ENCODE measurements at places on chromosomes 16 and 17.
A peak's percentile ranks its signal among the peaks of the same experiment; 100 is the strongest.

DNA sequence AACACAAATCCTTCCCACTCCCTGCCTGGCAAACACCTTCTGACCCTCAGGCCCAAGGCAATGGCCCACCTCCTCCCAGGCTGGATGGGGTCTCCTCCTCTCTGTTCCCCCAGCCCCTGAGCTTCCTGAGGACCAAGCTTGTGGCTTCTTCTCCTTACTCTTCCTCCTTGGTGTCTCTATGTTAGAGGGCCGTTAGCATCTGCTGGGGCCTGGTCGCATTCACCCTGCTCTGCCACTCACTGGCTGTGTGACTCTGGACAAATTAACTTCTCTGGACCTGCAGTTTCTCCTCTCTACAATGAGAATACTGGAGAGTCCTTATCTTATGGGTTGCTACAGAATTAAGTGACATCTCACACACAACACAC is 725 bp upstream of the MT2A start:
- no peak for DNase-seq

GRCh38 chr16:26334218-26335111 is 642.7 kb downstream of the HS3ST4 start:
- DNase-seq = no peak

DNA sequence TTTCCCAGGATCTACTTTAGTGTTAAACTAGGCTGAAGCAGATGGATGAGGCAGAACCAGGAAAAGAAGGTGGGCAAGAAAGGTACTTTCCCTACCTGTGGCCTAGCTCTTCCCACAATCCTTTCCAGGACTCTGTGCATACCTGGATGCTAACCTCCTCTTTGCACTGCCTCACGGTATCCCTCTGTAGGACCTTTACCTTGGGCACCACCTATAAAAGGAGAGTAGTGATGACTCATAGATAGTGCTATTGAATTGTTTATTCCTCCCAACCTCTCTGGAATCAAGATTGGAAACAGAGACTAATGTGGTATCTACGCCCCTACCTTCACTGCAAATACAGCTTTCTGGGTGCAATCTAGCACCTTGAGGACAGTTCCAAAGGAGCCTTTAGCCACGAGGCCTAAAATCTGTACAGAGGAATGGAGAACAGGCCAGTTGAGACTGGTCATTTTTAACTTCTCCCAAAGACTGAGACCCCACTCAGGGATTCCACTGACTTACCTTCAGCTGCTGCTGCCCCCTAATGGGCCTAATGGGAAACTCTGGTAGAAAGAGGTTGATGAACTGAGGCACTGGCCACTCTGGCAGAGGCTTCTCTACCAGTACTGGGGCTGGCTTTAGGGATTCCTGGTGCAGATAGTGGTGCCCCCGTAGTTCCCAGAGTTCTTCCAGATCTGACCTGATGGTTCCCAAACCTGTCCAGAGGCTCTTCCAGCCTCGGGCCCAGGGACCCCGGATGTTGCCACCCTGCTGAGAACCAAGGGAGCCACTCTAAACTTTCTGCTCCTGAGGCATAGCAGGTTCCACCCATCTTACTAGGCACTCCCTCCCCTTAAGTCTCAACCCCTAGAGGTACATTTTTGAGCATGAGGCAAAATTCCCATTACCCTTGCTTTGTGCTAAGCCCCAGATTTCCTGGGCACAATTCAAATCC is 781 bp downstream of the RSKR start:
- peak; percentile 58 for DNase-seq

GRCh38 chr17:74387365-74388218 is 20.3 kb downstream of the GPR142 start:
- DNase-seq = no peak

DNA sequence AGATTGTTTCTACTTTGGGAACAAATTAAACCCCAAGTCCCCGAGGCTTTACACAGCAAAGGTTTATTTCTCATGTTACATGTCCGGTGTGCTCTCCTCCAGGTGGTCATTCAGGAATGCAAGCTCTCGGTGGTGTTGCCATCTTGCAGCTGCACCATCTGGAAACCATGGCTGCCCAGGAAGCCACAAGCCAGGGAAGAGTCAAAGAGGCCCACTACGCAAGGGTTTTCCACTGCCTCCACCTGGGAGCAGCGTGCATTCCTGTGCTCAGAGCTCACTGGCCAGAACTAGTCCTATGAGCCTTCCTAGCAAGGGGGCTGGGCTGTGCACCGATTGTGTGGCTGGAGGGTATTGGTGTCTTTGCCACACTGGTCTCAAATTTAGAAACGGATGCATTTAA is 128.8 kb upstream of the FOXF1 start:
- no peak for DNase-seq

- DNase-seq = no peak
These were observed 34.2 kb downstream of the BAIAP2 start for GRCh38 chr17:81069135-81069645.

GRCh38 chr17:21464611-21465021 is 88.5 kb downstream of the KCNJ12 start:
- DNase-seq = no peak

- DNase-seq = no peak
These were observed 21.9 kb upstream of the CACNG1 start for GRCh38 chr17:67022451-67022810.

GRCh38 chr17:73194514-73195222 is 1.8 kb downstream of the COG1 start:
- no peak for DNase-seq

DNA sequence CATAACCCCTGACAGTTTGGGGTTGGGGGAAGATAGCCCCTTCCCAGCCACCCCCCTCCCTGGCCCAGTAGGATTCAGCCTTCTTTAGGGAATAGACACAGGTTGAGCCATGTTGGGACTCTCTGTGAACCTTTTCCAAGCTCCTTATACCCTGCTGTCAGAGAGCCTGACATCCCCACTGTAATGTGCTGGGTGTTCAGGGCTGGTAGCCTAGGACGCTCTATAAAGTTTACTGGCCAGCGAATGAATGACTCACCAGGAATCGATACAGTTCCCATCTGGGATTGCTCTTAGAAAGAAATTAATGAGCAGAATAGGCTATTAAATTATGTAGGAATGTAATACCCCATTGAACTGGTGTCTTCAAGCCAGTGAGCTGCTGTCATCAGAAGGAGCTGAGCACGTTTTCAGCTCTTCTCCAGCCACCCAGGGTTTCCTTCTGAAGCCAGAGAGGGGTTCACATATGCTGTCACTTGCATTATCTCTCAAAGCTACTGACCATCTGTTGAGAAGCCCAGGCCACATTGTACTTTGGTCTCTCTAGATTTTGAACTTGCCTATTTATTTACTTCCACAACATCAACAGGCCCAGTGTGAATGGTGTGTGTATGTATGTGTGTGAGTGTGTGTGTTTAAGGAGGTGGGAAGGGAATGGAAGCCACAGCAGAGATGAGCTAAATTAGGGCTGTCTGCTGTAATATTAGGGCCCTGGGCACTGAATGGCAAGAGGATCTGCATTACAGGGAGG is 64.9 kb downstream of the SPACA3 start:
- DNase-seq = no peak

GRCh38 chr17:34639706-34640425 is 60.5 kb downstream of the TMEM132E start:
- no peak for DNase-seq

- DNase-seq = no peak
These were observed 134.7 kb downstream of the USP31 start for GRCh38 chr16:23014592-23014991.

- DNase-seq = no peak
These were observed 20.6 kb downstream of the MAP3K14 start for GRCh38 chr17:45296003-45296832.

DNA sequence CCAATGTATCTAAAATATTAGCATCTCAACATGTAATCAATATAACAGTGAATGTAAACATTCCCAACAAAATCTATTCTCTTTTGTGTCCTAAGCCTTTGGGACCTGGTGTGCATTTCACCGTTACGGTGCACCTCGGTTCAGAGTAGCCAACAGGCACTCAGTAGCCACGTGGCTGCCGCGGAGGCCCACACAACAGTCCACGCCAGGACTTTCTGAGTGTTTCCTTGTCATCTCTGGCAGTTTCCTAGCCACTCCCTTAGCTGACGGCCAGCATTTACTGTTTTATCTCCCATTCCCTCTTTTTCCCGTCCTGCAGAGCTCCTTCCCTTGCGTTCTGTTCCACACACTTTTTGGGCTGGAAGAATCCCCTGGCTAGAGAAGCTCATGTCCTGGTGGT is 36.3 kb downstream of the VAC14 start:
- DNase-seq = no peak

GRCh38 chr17:82723169-82723807 is 6.8 kb downstream of the FN3KRP start:
- no peak for DNase-seq

DNA sequence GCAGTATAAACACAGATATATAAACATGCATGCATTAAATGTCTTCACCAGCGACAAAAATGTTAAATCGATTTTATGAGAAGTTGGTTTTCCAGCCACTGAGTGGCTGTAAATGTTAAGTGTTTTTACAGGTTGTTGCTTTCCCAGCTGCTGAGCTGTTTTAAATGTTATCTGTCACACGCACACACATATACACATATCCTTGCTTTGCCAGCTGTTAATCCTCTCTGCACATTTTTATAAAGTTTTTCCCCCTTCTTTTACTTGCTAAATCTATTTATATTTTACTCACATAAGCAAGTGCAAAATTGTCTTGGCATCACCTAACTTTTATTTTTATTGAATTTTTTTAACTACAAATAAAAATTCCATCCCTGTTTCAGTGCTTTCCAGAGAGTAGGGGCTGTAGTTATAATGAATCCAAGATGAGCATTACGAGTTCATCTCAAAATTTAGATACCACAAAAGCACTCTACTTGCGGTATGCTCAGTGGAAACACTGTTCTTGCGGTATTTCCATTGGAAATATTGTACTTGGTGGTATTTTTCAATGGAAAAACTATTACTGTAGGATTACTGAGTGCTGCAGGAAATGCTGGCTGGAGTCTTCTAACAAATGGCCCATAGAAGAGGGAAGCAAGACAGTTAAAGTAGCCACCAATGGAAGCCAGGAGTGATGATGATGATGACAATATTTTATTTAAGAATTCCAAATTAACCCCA is 124.9 kb upstream of the KCNJ16 start:
- no peak for DNase-seq

DNA sequence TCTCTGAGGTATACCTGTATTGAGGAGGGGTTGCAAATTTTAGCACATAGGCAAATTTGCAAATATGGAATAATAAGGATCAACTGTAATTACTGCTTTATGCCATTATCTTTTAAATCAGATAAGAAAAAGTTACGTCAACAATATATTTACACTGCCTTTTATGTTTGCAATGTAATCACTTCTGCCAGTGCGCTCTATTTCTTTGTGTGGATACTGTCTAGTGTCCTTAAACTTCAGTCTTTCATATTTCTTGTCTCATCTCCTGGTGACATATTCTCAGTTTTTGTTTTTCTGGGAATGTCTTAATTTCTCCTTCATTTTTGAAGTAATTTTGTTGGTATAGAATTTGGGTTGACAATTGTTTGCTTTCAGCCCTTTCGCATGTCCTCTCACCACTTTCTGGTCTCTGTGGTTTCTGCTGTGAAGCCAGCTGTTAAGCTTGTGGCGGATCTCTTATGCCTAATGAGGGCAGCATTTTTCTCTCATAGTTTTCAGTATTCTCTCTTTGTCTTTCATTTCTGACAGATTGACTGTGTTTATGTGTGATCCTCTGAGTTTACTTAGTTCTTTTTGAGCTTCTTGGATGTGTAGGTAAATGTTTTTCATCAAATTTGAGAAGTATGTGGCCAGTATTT is 37.6 kb upstream of the ABCC11 start:
- DNase-seq = no peak

DNA sequence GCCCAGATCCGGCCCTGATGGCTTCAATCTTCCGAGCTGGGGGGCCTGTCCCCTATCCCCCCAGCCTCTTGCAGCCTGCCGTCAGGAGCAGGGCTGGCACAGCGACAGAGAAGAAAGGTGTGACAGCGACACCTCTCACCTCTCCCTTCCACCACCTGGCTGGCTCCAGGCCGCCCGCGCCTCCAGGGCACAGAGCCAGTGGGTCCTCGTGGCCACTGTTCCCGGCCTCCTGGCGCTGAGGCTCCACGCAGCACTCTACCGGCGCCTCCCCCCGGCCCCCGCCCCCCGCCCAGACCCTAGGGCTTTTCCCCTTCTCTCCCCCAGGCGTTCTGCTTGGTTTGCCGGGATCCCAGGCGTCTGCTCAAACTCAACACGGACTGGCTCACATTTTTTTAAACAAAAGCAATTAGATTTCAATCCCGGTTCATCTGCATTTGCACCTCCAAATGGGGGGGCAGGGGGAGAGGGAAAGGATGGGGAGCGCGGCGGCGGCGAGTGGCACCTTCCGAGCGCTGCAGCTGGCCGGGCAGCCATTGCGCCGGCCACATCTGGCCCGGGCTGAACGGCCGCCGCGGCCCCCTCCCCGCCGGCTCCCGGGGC is 12.8 kb upstream of the CBX8 start:
- no peak for DNase-seq

- DNase-seq = no peak
These were observed 10.4 kb downstream of the ABR start for GRCh38 chr17:1169221-1169928.

DNA sequence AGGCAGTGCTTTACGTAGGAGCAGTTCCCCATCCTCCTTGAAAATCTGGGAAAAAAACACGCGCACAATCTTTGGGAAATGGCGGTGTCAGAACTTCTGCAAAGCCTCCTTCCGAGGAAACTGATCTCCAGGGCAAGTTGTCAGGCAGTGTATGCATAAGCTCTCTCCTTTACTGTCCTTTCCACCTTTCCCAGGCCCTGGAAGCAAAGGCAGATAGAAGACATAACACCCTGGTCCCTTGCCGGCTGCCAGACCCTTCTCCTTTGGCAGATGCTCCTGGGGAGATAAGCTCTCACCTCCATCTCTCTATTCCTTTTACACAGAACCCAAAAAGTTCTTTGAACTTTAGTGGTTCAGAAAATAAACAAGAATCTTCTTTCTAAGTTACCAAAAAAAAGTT is 12.4 kb downstream of the TOB1 start:
- DNase-seq = no peak

GRCh38 chr16:23245268-23245667 is 56.8 kb upstream of the SCNN1B start:
- DNase-seq = no peak

DNA sequence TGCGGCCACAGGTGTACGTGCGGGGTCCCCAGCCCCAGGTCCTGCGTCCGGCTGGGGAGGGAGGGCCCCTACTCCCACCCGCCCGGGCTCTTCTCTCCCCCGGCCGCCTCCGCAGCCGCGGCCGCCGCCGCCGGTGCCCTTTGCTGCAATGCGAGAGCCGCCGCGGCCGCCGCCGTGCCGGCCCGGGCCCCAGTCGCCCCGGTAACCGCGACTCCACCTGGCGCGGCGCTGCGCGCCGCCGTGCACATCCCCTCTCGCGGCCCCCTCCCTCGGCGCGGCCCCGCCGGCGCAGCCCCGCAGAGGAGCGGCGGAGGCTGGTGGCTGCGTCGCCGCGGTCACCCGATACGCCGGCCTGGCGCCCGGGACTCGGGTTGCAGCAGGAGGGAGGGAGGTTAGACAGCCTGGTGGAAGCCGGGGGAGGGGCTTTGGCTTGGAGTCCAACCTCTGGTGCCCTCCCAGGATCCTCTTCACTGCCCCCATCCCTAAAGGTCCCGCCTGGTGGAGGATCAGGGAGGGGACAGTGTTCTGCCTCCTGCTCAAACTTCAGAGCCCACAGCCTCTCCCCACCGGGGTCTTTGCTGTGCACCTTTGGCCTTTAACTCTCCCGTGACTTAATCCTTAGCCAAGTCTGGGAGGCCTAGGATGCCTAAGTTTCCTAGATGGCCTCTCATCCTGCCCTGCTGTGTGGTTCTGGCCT is 32.9 kb downstream of the SRCIN1 start:
- no peak for DNase-seq

GRCh38 chr17:61285526-61286320 is 113.9 kb upstream of the TBX2 start:
- DNase-seq = no peak
